ENCODE measurements at places on chromosomes 13 and 19.

- DNase-seq: no peak
Measured at GRCh38 chr13:113959198-113959597, 14.7 kb downstream of the C13orf46 start.

GRCh38 chr13:72462166-72462565, 265.3 kb downstream of the MZT1 start:
- DNase-seq: no peak

DNA sequence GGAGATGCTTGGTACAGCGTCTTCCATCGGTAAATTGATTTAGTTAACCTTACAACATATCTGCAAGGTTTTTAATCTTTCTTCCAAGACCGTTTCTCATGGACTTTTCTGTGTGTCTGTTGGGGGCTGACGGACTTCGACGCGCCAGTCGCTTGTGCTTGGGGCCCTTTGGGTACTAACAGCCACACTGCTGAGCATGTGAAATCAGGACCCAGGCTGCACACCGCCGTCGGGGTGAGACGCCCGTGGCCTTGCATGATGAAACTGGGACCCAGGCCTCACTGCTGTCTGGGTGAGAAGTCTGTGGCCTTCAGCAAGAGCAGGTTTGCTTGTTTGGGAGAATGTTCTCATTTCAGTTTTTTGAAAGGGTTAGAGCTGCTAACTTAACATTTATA, 9.8 kb downstream of the ATP4B start:
- DNase-seq: no peak

DNA sequence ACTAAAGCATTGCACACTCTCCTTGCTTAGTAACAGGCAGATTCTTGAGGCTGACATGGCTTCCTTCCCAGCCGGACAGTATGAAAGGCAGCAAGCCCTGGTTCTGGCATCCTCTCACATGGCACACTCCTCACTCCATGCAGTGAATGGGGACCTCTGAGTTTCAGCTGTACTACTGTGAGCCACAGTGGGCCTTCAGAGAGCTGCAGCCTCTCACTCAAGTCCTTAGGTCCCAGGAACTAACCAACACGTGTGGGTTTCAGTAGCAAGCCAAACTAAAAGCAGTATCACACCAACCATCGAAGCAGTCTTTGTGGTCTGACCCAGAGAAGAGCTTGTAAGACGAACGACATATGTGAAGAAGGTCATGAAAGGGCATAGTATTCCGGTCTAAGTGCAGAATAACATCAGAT, 128.2 kb downstream of the TBC1D4 start:
- no peak for DNase-seq

DNA sequence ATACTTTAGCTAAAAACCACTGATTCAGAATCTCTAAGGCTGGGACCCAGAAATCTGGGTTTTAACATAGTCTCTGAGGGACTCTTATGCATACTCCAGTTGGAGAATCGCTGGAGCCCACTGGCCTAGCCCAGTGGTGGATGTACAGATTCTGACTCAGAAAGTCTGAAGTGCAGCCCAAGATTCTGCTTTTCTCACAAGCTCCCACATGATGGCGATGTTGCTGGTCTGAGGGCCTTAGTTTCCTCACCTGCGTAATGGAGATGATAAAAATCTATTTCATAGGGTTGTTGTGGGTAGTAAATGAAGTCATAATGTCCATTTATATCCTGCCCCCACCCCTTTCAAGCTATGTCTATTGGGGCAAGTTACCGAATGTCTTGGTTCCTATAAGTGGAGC, 7.7 kb upstream of the CDADC1 start:
- no peak for DNase-seq

DNA sequence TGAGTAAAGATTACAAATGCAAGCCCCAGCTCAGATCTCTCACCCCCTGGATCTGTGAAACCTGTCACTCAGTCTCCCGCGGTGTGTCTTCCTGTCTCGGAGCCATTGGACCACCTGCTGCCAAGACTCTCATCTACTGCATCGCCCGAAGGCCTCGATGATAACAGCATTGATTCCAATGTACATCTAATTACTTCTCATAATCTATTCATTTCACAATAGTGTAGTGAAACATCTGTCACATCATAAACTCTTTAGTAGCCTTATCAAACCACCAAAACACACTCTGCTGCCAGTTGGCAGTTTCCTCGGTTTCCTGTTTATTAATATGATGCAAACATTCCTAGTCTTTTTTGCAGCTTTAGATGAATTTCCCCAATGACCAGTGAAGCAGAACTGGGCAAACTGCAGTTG, 220.3 kb downstream of the POU4F1 start:
- no peak for DNase-seq

DNA sequence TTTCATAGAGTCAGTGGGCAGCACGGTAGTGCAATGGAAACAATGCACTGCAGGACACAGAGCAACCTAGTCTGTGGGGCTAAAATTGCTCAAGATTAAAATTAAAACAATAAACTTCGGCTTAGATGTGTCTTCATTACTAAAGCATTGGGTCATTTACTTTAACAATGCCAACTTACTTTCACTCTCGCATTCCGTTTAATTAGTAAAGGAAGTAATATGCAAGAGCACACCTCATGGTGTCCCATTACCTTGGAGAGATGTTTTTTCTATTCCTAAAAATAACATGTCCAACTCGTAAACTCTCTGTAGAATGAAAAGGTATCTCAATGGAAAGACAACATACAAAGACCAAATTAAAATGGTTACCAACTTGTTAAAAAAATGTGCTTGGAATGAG, 738.4 kb downstream of the PCDH17 start:
- DNase-seq: no peak

- DNase-seq: no peak
Measured at GRCh38 chr19:33442706-33443105, 69.2 kb downstream of the CEBPG start.

DNA sequence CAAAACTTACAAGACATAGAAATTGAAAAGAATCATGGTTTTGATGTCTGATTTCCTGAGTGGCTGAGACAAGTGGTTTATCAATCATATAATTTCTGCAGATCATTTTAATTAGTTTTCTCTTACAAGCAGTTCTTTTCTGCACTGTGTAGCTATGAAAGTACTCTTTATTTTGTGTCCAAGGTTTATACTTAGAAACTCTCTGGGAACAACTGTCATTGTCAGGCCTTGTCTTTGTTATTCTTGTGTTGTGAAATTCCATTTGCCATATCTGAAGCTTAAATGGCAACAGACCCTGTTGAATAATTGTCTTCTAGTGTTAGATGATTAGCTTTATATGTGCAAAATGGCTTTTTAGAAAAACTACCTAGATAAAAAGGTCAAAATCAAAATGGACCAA, 312.1 kb downstream of the FGF14 start:
- no peak for DNase-seq

- no peak for DNase-seq
Measured at GRCh38 chr19:41192574-41193429, at the start of gene CYP2S1. Gene CYP2S1, plus strand, starts transcription at chr19:41193219. Its CDS starts 46 bp downstream, at chr19:41193265.

- no peak for DNase-seq
Measured at GRCh38 chr19:4594201-4594600, 34.7 kb upstream of the SEMA6B start.

- no peak for DNase-seq
Measured at GRCh38 chr13:59099182-59099974, 1064.3 kb downstream of the DIAPH3 start.
